ENCODE measurements at places on chromosomes 5 and 9.

GRCh38 chr5:21058289-21058688 is 1070.3 kb upstream of the CDH18 start:
- DNase-seq, result no peak

DNA sequence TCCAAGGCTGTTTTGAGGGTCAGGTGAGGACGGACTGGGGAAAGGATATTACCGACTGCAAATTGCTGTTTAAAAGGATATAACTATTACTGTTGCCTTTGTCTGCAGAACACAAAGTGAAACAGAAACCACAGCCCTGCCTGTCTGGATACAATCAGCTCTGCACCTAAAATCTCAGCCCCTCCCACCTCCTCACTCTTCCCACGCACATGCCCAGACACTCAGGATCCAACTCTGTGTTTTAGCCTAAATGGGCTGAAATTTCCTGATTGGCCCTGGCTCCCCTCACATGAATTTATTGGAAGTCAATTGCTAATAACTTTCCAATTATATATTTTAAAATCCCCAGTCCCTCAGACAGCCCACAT is 176.3 kb upstream of the PPP1R26 start:
- DNase-seq, result no peak

GRCh38 chr9:124392871-124393460 is 22.3 kb downstream of the PSMB7 start:
- no peak for DNase-seq

DNA sequence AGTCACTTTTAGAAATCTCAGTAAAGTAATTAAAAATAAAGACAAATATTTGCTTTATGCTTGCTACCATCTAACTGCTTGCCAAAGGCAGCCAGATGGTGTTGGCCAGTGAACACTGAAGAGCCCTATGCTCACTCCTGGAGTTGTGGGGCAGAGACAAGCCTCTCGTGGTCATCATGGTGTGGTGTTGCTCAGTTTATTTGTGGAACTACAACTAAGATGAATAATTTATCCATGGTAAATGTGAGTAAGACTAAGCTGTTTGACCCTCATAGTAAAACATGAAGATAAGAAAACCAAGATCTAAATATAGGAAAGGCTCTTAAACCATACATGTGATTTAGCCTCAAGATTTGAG is 100.7 kb downstream of the PDE8B start:
- no peak for DNase-seq

DNA sequence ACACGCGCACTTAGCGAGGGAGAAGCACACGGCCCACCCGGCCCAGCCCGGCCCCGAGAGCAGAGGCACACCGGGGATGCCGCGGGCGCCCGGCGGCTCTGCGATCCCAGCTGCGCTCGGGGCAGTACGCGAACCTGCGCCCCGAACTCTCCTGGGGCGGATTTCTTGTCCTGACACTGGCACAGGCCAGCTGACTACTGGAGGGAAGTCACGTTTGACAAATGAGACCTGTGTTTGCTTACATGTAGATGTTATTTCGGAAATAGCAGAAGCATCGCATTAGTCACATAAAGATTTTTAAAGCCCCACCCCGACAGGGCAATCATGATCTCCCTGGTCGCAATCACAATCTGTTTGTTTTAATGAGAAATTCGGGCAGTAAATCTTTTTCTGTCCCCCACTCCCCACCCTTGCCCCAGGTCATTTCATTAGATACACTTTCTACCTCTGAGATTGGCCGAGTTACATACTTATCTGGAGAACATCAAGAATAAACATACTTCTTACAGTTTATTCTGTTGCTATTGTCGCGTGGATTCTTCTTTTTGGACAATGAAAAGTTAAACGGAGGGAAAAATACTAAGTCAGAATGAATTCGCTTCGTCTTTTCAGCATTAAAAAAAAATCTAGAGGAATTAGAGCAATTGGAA is 518.9 kb downstream of the CTNND2 start:
- DNase-seq, result peak; percentile 31

DNA sequence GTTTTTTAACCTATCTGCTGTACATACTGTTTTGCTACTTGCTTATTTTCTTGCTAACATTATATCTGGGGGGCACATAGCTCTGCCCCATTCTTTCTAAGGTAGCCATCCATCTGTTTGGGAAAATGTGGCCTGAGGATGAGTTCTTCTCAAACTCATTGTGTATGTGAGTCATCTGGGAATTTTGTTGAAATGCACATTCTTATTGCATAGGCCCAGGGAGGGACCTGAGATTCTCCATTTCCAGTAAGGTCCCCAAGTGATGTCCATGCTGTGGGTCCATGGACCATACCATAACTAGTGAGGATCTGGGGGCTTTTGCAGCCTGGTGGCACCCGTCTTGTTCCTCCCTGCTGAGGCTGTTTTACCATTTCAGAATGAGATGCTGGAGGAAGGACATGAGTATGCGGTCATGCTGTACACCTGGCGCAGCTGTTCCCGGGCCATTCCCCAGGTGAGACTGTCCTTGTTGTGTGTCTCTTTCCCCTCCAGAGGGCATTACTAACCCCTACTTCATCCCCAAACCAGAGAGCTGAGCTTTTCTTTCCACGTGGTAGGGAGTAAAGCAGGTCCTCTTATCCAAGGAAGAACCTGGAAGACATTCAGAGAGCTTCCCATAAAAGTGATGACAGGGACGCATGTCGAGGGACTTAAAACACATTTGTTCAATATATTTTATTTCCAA is 28.6 kb downstream of the CYFIP2 start:
- DNase-seq, result no peak

- no peak for DNase-seq
Observed at GRCh38 chr5:38029397-38030065, 189.7 kb upstream of the GDNF start.

DNA sequence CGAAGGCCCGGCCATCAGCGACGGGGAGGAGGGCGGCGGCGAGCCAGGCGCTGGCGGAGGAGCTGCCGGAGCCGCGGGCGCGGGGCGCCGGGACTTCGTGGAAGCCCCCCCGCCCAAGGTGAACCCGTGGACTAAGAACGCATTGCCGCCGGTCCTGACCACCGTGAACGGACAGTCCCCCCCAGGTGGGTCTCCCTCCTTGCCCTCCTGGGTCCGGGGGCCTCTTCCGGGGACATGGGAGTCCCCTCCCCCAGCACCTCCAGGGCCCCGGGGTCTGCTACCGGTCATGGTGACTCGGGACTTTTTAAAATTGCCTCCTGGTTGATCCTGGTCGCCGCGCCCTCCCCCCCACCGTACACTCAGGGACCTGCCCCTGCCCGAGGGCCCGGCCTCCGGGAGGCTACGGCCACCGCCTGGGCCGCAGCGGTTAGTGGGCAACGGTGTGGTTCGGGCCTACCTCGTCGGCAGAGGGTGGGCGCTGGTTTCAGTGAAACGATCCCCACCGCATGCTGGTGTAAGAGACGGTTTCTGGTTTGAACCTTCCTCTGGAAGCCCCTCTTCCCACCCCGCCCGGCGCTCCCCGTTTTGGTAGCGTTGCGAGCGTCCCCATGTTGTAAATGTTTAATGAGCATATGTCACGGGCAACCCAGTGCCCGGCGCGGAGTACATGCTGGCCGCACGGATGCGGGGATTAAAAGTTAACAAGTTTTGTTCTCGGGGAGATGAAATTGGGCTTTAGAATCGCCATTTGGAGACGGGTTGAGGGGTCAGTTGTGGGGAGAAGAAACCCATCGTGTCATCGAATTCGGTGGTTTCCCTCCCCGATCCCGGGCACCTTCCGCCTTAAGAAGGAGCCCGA is 1.1 kb downstream of the LARP1 start:
- DNase-seq, result peak; percentile 78
